WTC11 (cell line): ENCODE measurements at places on chromosomes 2 and 18.

DNA sequence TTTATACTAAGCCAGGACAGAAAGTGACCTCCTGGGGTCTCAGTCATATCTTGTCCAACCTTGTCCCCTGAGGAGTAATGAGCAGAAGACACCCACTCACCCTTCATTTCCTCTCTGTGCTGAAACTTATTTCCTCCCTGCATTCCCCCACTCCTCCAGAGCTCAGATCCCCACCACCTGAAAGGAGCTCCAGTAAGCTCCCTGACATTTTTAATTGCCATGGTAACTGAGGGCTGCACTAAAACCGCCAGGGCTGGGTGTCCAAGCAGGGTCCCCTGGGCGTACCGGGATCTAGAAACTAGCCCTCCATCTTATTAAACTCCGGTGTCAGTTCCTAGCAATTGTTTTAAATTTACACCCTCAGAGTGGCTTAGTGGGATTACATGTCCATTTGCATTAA, 393.3 kb upstream of the HNRNPA3 start:
- no peak for DNase-seq

- DNase-seq: peak; percentile 66
Measured at GRCh38 chr18:34493566-34494358, 216.3 kb upstream of the DTNA start.

GRCh38 chr2:65500310-65501040, 68.1 kb upstream of the SPRED2 start:
- DNase-seq: no peak

DNA sequence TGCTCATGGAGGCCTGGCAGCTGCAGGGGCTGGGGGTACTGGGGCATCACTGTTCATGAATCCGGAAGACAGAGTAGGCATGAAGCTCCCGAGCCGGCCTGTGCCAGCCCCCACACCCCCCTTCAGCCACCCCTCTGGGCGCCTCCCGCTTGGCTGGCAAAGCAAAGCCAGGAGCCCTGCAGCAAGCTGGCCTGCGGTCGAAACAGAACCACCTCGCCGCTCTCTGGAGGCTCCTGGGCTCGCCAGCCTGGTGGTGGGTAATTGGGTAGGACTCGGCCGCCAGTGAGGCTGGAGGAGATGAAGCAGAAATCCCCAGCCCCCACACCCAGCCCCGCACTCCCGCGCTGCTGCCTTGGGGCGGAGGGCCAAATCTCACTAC, 70.9 kb upstream of the GPC1 start:
- DNase-seq: no peak

DNA sequence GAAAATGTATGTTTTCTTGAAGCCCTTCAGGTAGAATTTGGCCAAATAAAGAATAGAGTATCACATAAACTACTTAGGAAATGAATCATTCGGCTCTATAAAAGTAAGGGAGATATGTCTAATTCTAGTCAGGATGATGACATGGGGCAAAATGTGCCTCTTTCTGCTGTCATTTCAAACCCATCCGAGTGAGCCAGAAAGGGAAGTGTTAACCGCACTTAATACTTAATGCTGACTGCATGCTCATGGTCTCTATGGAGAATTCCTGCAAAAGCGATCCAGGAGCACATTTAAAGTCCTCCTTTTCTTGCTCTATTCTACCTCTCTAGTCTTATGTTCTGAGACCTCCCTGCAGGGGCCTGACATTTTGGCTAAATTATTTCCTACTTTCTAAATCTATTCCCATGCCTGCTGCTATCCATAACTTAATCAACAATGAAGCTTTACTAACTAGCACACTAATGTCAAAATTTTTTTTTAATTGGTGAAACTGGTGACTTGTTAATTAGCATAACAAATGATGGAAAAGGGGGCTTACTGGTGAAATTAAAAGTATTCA, 127.4 kb downstream of the CDC42EP3 start:
- DNase-seq: no peak

DNA sequence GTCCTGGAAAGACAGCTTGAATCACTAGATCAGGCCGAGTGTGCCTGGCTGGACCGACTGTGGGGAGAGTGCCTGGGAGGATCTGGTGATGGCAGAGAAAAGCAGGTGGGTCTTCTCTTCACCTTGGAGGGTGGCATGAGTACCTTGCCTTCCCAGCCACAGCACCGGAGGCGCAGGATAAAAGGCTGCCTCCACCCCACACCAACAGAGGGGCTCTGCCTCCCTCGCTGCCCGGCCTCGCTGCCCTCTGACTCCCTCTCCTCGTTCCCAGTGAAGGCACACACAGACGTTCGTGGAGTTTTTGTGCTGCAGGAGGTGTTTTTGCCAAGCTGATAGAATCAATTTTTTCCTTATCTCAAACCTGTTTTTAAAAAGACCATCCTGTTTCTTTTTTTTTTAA, 71.4 kb upstream of the HAAO start:
- DNase-seq: no peak

- DNase-seq: no peak
Measured at GRCh38 chr2:179186126-179186525, 78.5 kb downstream of the SESTD1 start.

DNA sequence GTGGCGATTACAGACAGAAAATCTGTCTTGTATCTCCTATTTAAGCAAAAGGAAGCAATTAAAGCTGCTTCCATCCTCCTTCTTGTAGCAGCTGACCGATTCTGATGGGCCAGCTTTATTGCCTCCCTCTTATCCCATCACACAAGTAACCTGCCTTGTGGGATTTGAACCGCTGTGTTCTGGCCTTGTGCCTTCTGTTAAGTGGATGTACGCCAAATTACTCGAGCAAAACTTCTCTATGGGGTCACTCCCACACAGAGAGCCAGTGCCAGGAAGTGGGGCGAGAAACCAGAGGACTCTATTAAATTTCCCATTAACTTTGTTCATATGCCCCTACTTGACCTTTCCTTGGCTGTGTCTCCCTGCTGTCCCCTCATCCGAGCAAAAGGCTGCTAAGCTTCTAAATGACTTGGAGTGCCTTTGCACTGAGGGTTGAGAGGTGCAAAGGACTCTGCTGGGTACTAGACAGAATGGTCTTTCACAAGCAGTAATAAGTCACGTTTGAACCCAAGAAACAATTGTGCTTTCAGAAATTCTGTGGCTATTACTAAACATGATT, 672.5 kb downstream of the MBD2 start:
- no peak for DNase-seq

DNA sequence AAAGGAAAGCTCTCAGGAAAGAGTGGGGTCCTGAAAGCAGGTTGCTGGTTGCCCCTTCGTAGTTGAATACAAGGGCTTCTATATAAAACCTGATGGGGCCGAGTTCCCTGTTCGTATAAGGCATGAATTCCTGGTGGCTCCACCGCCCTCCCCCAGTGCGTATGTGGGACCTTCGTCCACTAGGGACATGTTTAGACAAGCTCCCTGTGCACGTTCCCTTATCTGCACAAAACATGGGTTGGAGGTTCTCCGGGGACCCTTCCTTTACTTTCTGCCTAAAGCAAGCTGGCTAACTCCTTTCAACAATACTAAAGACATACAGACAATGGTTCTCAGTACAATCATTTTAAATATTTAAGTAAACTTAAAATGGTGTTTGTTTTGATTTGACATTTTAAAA, 8.0 kb downstream of the CLUL1 start:
- no peak for DNase-seq

DNA sequence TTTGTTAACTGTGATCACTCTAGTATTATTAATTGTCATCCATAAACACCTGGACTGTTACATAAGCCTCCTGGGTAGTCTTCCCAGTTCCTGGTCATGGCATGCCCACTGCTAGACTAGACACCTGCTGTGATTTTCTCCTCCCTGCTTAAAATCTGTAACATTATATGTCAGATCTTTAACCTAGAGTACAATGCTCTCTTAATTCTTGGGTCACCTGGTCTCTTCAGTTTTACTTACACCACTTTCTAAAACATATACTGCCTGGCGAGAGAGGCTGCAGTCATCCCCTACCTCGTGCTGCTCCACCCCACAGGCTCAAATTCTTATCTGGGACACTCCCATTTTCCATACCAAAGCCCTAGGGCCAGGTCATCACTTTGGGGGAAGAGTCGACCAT, 161.3 kb downstream of the CDH2 start:
- DNase-seq: no peak

- no peak for DNase-seq
Measured at GRCh38 chr18:49028801-49029506, 78.2 kb upstream of the SMAD7 start.
